ENCODE measurements at places on chromosomes 6 and 20.

DNA sequence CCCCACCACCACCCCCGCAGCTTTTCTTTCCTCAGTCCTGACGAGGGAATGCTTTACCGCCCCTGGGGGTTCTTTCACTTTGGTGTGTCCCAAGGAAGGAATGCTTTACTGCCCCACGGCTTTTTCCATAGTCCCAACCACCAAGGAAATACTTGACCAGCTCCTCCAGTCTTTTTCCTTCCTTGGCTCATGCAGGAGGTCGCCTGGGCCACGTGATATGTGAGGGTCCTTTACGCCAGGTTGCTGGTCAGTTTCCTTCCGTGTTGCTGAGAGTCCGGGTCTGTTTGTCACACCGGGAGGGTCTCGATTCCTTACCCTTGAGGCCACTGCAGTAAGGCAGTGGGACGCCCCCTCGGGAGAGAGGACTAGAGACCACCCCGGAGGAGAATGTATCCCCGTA, 58.9 kb upstream of the CDH4 start:
- no peak for DNase-seq

- no peak for DNase-seq
These were observed 649.2 kb upstream of the FLRT3 start for GRCh38 chr20:14986656-14987055.

- peak; percentile 6 for DNase-seq
These were observed 350.3 kb downstream of the KIF16B start for GRCh38 chr20:16222859-16223411.

DNA sequence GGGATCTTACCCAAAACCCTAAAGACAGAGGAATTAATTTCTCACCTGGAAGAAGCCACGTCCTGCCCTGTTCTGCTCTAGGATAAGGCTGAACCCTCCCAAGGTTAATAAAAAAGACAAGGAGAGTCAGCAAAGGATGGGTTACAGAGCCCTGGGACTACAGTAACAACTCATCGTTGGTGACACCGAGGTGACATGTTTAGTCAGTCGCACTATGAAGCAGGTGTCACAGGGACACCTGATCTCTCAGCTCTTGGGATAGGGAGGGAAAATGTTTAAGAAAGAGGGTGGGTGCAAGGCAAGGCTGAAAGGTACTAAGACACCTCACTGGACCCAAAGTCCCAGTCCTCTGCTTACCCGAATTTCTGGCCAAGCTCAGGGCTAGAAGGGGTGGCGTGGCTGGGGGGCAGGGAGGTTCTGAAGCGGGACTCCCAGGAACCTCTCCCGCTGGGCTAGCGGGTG, 562 bp downstream of the MOCS1 start:
- no peak for DNase-seq

- DNase-seq, result no peak
These were observed 17.5 kb downstream of the VAPB start for GRCh38 chr20:58406422-58407001.

DNA sequence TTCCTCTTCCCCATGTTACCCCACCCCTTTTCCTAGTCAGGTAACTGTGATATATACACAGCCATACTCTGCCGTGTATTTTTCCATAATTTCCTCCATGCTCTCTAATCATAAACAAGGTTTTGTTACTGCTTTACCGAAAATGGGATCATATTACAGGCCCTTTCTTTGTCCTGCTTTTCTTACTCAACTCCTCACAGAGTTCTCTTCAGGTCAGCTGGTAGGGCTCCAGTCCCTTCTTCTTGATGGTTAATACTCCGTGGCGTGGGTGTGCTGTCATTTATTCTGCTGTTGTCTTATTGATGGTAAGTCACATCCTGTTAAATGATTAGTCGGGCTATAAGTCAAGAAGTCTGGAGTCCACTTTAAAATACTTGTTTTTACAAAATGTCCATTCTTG, 24.9 kb upstream of the PI16 start:
- DNase-seq, result no peak

DNA sequence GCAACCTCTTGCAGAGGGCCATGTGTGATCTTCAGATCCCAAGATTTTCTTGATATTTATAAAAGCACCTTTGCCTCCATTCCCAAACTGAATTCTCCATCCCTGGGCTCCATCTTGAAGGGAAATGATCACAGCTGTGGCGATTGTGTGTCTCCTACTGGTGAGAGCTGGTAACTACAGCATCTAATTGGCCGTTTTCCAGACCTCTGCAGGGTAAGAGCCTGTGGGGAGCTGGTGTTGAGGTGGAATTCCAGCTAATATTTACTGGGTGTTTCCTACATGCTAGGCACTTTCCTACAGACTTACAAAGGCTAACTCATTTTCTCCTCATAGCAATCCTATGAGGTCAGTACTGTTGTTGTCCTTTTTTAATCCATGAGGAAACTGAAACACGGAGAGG, 59.2 kb upstream of the FNDC1 start:
- DNase-seq, result peak; percentile 75

DNA sequence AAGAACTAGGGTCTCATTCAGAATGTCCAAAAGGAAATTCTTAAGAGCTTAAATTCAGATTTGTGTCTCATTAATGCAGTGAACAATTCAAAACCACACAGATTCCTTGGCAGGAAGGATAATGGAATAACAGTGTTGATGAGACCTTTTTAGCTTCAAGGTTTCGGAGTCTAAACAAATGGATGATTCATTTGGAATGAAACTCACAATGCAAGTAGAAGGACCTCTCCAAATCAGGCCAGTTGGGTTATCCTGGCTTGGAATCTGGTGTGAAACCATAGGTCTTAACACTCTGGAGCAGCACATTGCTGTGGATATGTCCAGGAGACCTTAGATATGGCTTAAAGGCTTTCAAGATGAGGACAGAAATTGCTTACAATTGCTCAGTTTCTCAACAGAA, 44.9 kb downstream of the KCTD20 start:
- no peak for DNase-seq

DNA sequence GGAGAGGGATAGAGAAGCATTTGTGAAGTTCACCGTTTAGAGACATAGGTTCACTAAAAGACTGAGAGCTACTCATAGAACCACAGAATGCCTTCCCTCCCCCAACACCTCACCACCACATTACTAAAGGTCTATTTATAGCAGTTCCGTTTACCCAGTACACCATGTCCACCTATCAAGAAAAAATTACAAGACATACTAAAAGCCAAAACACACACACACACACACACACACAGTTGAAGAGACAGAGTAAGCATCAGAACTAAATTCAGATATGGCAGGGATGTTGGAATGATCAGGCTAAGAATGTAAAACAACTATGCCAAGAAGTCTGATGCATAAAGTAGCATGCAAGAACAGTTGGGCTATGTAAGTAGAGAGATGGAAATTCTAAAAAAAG, 52.3 kb downstream of the SLC22A3 start:
- DNase-seq, result no peak

GRCh38 chr6:170019818-170020583, 268.6 kb downstream of the ERMARD start:
- DNase-seq, result no peak

- no peak for DNase-seq
These were observed 19.1 kb upstream of the TFB1M start for GRCh38 chr6:155333414-155333813.

DNA sequence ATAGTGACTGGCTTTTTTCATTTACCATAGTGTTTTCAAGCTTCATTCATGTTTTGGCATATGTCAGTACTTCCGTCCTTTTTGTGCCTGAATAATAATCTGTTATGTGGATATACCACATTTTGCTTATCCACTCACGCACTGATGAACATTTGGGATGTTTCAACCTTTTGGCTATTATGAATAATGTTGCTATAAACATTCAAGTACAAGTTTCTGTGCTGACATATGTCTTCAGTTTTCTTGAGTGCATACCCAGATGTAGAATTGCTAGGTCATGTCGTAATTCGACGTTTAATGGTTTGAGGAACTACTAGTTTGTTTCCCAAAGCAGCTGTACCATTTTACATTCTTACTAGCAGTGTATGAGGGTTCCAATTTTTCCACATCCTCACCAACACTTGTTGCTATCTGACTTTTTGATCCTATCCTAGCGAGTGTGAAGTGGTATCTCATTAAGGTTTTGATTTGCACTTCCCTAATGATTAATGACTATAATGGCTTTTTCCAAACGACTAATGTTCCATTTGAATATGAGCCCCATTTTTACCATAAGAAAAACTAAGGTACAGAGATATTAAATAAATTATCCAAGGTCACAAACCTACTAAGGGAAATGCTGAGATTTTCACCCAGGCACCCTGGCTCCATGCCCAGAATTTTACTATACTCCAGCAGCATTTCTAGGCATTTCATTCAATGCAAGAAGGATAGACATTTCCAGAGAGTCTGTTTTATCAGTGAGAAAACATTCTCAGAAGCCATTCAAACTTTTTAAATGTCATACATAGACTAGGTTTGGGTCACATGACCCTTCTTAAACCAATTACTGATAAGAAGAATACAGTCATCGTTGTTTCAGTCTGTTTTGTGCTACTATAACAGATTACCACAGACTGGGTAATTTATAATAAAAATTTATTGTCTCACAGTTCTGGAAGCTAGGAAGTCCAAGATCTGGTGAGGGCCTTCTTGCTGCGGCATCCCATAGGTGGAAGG, 71.1 kb upstream of the RUNX2 start:
- DNase-seq, result peak; percentile 12

DNA sequence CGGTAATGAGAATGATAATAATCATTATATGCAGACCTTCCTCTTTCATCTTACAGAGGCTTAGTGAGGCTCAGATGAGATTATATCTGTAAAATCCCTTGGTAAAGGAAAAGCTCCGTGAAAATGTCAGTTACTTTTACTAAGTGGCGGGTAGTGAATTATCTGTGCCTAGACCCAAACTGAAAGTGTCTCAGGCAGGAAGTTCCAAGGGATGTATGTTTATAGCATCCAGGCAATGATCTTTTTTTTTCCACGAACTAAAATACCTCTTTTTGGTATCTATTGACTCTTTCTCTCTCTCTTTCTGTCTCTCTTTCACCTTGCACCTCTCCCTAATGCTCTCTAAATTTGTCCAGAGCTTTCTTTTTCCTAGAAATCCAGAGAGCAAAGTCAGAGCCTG, 5.0 kb downstream of the TCF21 start:
- no peak for DNase-seq

GRCh38 chr6:133404151-133404550, 163.0 kb downstream of the EYA4 start:
- DNase-seq, result no peak

DNA sequence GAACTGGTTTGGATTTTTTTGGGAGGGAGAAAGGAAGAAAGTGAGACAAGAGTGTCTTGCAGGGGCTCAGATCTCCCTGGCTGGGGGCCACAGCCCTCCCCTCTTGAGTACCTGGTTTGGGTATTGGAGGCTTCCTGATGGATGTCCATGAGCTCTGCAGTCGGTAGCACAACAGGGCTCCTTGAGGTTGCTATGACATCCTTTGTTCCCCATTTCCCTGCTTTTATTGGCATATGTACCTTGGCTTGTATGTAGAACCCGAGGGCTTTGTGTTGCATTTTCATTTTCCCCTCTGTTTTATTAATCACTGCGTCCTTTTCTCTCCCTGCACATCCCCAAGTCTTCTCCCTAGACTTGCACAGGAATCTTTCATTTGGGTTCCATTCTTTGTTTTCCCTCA, 355.5 kb upstream of the TSHZ2 start:
- DNase-seq, result no peak

DNA sequence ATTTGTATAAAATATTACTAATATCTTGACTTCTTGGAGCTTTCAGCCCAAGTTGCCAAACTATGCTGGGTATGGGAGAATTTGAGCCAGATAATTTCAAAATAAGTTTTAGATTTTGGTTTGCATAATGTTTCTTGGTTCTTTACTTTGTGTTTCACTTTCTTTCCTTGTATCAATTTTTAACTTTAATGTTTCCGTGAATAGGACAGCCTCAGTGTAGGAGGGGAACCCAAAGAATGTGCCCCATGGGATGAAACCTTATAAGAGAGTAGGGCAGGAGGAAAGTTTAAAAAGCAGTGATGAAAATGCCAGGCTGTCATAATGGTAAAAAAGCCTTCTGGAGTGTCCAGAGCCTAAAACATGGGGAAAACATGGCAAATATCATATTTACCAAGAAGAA, 252.4 kb upstream of the IRAK1BP1 start:
- no peak for DNase-seq

- no peak for DNase-seq
These were observed 109.8 kb upstream of the MAN1A1 start for GRCh38 chr6:119459207-119459974.

- DNase-seq, result no peak
These were observed 3.3 kb upstream of the TREML4 start for GRCh38 chr6:41224800-41225199.

DNA sequence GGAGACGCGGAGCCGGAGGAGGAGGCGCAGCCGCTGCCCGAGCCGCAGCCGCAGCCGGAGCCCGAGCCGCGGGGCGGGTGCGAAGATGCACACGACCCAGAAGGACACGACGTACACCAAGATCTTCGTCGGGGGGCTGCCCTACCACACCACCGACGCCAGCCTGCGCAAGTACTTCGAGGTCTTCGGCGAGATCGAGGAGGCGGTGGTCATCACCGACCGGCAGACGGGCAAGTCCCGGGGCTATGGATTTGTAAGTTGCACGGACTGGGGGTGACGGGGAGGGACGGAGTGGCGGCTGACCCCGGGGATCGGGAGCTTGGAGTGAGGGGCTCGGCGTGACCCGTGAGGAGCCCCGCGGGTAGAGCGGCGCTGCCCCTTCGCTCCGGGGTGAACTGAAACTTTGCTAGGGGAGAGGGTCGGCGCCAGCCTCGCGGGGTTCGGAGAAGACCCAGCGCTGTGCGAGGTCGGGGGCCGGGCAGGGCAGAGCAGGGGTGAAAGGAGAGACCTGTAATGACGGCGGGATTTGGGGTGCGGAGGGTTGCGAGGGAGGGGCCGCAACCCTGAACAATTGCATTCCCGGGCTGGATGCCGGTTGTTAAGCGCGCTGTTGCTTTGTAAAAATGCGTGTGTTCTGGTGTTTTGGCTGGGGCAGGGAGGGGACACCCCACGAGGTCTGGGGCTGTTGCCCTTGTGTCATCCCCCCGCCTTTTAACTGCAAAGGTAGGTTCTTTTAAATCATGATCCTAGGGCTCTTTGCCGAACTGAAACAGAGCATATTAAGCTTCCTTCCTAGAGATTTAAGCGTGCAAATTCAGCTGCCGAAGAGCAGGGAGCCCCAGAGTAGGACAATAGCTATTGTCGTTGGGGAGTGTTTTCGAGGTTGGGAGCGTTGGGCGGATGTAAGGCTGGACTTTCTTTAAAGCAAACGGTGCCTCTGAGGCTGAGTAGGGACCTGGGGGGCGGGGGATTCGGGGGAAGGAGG, 628 bp downstream of the RBM24 start:
- peak; percentile 34 for DNase-seq

GRCh38 chr6:112801468-112802080, 454.4 kb downstream of the RFPL4B start:
- no peak for DNase-seq

- no peak for DNase-seq
These were observed 51.7 kb downstream of the SLC26A8 start for GRCh38 chr6:35972471-35973367.

DNA sequence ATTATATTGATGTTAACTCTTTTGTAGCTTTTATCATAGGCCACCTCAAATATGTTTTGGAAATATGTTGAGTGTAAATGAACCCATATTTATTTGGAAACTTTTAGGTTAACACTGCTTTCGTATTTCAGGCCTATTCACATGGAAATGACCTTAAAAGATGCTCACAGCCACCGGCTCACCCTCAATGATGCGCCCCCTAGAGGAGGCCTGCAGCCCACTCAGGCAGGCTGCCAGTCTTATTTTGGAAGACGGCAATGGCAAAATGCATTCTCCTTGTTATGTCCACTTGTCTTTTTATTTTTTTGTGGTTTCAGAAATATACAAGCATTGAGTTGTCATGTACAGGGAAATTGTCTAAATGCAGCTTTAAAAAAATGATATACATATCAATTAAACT, 869.7 kb downstream of the PHF3 start:
- DNase-seq, result peak; percentile 51
